KBM-7 (cell line): ENCODE measurements at places on chromosomes 7 and 10.

DNA sequence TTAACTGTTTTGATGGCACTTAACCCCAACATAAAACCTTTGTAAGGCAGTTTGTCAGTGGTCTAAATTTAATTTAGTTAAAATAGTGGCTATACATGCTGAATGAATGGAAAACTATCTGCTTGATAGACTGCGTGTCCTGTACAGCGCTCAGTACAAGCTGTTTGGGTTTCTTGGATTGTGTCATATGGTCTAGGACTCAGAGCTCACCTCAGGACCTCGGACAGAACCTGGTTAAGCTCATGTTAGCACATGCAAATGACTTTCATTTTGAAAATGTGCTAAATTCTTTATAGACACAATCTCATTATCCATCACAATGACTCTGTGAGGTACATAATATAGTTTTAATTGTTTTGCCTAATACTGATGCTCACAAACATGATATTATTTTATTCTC lies 55.7 kb upstream of the RELN start:
- DNase-seq, result no peak

GRCh38 chr7:105133358-105133757 lies 119.4 kb downstream of the KMT2E start:
- no peak for DNase-seq

DNA sequence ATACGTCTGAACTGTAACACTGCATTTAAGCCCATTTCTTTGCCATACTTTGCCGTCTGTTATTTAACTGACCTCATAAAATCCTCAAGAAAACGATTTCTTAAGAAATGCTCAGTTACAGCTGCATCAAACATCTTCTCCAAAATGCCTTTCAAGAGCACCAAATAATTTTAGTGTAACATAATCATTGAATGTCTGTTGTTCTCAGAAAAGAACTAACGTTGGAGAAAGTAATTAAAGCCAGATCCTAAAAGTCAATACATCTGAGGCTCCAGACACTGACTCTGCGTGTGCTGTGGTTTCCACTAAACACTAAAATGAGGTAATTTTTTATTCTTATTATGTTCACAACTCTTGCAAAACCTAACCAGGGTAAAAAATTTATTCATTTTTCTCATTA lies 63.7 kb upstream of the LRRC17 start:
- DNase-seq, result no peak

GRCh38 chr7:8560501-8560900 lies 127.1 kb downstream of the NXPH1 start:
- DNase-seq, result no peak

DNA sequence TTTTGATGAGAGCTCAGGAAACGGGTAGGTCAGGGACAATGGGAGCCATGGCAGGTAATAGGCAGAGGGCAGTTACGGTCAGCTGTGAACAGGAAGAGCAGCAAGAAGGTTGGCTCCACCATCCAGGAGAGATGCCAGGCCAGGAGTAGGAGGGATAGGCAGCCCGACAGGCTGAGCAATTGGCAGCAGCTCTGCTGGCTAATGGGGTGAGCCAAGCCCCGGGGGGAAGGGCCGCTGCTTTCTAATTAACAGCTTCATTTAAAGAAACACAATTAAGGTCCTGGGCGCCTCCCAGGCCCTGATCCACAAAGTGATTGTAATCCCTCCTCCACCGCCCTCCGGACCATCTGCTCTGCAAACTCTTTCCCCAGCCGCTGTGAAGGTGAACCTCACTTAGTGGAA lies 23.7 kb downstream of the SH2B2 start:
- DNase-seq, result no peak
